ENCODE measurements at places on chromosomes 4 and X.
A peak's percentile ranks its signal among the peaks of the same experiment; 100 is the strongest.

DNA sequence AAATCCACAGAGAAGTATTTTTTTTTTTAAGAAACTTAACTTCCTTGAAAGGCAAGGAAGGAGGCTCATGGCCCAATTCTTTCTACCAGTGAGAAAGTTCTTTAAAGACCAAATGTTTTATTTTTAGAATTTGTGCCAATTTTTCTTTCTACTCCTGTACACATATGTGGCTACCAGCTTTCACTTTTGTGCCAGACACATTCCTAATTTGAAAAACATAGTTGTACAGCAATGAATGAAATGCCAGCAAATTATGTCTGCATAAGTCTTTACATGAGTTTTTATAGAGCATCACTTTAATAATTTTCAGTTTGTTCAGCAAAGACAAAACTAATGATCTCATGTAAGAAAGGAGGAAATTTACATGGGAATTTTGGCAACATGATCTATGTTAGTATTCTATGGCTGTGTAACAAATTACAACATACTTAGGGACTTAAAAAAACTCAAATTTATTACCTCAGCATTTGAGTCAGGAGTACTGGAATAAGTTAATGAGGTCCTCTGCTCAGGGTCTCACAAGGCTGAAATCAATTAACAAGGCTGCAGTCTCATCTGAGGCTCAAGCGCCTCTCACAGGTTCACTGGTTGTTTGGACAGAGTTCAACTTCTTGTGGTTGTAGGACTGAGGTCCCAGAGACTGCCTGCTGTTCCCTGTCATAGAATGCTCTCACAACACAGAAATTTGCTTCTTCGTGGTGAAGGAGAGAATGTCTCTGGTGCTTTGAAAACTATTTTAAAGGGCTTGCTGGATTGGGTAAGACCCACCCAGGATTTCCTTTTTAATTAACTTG is 678.2 kb upstream of the FAM241A start:
- no peak for DNase-seq

- no peak for DNase-seq
Observed at GRCh38 chr4:26958925-26959653, 98.4 kb downstream of the STIM2 start.

DNA sequence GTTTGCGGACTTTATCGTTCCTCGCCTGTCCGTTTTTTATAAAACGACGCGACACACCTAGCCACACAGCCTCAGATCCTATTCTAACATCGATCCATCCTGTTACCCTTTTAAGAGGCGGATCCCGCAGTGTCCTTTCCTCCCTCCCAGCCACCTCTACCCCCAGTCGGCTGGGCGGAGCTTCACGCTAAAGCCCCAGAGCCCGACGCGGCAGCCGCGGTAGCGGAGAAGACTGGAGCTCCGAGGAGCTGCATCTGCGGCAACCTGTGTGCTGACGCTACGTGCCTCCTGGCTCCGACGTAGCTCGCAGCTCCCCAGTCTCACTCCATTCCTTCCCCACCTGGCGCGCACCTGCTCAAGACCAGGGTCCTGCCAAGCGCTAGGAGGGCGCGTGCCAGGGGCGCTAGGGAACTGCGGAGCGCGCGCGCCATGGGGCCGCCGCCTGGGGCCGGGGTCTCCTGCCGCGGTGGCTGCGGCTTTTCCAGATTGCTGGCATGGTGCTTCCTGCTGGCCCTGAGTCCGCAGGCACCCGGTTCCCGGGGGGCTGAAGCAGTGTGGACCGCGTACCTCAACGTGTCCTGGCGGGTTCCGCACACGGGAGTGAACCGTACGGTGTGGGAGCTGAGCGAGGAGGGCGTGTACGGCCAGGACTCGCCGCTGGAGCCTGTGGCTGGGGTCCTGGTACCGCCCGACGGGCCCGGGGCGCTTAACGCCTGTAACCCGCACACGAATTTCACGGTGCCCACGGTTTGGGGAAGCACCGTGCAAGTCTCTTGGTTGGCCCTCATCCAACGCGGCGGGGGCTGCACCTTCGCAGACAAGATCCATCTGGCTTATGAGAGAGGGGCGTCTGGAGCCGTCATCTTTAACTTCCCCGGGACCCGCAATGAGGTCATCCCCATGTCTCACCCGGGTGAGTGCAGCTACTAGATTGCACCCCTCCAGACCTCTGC is at the start of gene RNF128:
TSS of gene RNF128 (plus strand) at position 217 of the 953 bp plus-strand sequence. CDS start at position 430, 213 bp downstream.
- DNase-seq, result peak; percentile 19

DNA sequence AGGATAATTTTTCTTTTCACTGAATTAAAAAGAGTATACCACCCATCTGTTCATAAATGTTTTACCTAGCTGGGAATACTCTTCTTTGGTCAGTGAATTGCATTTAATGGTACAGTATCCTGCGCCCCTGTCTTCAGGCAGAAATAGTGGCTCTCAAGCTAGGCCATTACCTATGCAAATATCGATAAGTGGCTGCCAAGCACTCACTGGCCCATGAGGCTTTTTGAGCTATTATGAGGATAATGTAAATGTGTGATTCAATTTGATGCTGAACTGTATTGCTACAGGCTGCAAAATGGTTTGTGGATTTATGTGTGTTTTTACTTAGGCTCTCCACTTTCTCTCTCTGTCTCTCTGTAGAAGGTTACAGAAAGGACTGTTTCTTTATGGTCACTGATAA is 30.1 kb upstream of the MTMR1 start:
- DNase-seq, result no peak

GRCh38 chr4:180423712-180424057 is 1819.5 kb upstream of the TENM3 start:
- DNase-seq, result no peak

DNA sequence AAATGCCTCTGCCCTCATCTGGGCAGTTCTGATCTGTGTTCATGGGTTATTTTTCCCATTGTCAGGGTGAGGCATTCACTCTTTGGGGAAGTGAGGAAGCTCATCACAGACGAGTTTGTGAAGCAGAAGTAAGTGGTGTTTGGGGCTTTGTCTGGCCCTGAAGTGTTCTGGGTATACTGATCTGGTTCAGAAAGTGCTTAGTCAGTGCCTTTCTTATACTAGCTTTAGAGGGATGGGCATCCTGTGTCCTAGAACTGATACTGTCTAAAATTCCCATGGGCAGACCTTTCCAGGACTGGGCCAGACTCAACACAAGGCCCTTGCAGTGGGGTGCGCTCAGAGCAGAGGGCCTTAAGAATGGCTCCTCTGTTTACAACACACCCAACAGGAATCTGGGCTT is 6.4 kb downstream of the TRO start:
- no peak for DNase-seq

- no peak for DNase-seq
Observed at GRCh38 chr4:54165438-54165837, 63.7 kb upstream of the PDGFRA start.

DNA sequence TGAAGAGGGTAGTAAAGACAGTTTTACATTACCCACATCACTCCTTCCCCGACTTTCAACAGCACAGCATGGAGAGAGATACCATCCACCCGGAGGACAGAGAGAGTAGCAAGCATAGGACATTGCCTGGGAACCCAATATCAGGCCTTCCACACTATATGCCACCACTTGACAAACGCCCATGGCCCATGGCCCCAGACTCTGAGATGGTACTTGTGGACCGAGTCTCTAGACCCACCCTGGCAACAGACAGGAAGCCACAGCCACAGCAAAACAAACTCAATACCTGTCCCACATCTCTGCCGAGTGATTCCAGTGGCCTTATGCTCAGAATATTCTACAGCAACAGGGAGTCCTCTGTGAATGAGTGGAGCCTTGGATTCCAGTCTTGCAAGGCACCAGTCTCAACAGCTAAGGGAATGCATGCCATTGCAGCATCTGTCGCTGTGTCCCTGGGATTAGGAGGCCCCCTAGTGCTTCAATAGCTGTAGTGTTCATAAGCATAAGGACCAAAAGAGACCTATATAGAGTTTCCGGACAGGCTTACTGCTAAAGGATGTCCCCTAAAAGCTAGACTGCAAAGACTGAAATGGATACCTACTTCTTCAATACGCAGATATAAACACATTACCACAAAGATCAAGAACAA is 14.7 kb upstream of the CT55 start:
- DNase-seq, result peak; percentile 37

DNA sequence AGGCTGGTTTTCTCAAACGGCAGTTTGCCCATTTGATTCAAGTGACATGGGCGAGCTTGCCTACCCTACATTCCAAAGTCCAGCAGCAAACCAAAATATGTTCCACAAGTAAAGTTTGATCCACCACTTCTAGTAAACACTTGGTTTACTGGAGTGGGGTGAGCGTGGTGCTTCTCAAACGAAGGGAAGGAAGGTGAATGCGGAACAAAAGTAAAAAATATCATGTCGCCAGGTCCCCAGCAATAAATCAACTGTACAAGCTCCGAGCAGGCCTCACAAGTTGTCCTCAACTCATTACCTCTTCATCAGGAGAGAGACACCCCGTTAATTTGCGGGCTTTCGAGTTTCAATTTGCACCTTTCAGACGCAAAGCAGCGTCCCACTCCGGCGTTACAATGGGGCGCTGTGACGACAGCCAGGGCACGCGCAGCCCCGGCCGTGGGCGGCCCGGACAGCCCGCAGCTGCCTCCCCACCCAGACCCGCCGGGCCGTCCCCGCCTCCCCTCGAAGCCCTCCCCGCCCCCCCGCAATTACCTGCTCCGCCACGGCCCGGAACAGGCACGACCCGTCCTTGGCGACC is 1.0 kb downstream of the OTUD4 start:
- no peak for DNase-seq

GRCh38 chrX:54430519-54430918 is 9.7 kb upstream of the TSR2 start:
- DNase-seq, result no peak

DNA sequence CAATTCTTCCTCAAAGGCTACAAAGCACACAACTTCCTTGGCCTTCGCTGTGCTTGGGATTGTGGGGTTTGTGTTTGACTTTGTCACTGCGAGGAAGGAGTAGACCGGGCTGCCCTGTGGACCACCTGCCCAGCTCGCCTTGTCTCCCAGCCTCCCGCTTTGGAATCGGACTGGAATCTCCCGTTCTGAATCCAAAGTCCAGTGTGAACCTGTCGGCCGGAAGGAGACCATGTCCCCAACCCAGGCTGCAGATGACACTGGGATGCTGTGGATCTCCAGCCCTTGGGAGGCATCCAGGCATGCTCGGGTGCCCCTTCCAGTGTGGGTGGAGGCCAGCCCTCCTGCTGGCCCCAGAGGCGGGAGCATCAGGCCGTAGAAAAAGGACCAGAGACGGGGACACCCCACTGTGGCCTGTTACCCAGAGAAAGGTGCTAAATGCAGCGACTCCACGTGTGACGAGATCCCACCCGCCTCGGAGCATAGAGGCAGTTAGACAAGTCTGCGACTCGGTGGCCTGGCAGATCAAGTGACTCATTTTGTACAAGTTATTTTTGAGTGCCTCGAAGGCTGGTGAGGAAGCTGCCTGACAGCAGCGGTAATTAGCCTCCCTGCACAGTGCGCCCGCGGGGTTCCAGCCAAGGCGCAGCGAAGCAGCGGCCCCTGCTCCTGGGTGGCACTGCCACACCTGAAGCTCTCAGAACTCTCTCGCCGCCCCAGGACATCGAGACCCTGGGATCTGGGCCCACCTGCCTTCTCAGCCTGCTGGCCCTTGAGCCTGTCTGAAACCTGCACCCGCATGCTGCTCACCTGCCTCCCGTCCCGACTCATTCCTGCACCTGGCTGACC is 57.5 kb downstream of the ADRA2C start:
- DNase-seq, result no peak

DNA sequence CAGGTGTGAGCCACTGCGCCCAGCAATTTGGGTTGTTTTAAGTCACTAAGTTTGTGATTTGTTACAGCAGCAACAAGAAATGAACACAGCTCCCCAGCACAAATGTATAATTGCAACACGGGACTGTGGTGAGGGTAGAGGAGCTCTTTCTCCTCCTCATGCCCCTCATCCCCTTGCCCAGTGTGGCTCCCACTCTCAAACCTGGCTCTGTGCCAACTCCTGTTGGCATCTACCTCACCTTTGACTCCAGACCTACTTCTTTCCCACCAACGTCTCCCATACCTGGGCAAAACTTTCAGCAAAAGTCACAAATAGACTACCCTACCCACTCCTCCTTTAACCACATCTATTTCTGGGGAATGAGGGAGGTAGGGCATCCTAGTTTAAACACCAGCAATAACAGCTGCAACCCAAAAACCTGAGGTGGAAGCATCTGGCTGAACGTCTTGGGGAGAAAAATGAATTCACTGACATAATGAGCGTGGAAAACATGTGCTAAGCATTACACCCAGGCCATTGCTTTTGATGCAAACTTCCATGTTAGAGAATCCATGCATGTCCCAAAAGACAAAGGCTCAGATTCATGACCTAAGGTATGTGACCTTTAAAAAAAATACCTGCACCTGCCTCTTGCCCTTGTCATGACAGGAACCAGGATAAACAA is 19.2 kb downstream of the LNX1 start:
- DNase-seq, result no peak

DNA sequence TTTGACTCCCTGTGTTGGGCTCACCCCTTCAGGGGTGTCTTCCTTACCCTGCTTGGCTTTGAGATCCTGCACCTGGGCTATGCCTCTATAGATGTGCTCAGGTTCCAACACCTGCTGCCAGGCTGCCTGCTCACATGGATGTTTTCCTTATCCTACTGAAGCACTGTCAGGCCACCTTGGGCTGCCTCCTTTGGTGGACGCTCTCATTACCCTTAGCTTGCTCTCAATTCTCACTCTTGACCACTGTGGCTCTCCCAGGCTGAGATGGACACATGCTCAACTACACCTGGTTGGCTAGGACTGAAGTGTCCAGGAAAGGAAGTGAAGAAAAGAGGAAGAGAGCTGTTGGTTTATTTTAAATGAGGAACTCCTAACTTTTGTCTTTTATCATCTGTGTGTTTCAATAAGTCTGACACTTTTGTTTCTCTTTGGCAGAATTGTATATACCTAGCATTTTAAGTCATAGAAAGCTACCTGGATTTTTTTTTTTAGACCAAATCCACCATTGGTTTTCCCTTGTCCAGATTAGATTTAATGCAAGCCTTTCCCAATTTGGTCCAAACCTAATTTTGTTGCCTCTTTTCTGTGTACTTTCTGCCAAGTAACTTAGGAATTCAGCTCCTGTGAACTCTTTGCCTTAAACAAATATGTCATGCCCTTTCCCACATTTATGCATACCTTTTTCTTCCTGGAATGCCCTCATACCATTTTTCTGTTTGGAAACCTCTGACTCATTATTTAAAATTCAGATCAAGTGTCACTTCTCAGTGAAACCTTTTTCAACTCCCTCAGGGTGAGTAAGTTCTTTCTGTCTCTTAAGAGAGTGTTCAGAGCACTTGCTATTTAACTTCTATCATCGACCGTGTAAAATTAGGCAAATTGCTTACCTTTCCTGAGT is 175.8 kb downstream of the GC start:
- DNase-seq, result peak; percentile 14

DNA sequence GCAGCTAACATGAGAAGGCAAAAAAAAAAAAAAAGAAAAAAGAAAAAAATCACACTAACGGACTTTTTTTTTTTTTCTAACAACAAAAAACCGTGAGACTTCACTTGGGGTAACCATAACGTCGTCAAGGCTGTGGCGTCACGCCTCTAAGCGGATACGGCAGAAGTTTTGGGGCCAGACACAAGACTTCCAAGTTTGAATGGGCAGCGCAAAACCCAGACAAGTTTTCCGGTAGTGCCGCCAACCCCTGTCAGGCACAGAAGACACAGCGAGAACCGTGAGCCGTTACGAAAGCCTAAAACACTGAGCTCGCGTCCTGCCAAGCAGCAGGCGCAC is 556 bp upstream of the SMARCA5 start:
- no peak for DNase-seq

All from LNCaP clone FGC (cell line).